NCI-H1417 (cell line): ENCODE measurements at places on chromosomes 12 and 14.

- DNase-seq = peak; percentile 44
Observed at GRCh38 chr12:27703720-27704452, 6.7 kb upstream of the MRPS35 start.

DNA sequence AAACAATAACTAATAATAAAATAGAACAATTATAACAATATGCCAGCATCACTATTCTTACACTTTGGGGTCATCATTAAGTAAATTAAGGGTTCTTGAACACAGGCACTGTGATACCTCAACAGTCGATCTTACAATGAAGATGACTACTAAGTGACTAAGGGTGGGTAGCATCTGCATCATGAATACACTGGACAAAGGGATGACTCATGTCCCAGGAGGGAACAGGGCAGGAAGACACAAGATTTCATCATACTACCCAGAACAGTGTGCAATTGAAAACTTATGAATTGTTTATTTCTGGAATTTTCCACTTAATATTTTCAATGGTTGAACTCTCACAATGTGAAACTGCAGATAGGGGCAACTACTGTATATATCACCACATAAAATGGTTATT, 19.7 kb downstream of the TSPAN19 start:
- no peak for DNase-seq

GRCh38 chr12:111590552-111590951, 8.6 kb downstream of the ATXN2 start:
- no peak for DNase-seq

- no peak for DNase-seq
Observed at GRCh38 chr14:47539031-47539461, 136.4 kb downstream of the MDGA2 start.

- peak; percentile 85 for DNase-seq
Observed at GRCh38 chr14:89249065-89249695, 167.9 kb downstream of the FOXN3 start.

DNA sequence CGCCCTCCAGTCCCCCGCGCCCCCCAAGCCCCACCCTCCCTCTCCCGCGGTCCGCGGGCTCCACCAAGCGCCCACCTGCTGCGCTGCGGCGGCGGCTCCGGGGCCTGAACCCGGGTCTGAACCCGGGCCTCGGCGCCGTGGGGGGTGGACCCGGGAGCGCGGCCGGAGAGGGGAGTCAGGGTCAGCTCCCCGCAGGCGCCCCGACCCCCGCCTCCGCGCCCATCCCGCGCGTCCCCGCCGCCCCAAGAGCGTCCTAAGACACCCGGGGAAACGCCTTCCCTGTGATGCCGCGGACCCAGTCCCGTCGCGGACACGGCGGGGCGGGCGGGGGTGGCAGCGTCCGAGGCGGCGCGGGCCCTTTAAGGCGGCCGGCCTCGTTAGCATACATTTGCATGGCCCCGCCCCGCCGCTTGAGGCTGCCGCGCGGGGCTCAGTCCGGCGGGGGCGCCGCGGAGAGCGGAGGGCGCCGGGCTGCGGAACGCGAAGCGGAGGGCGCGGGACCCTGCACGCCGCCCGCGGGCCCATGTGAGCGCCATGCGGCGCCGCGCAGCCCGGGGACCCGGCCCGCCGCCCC, at the start of gene MMP17:
MMP17 (plus strand) TSS at position 433 of the 574 bp plus-strand sequence; CDS start at position 535, 102 bp downstream.
- DNase-seq = peak; percentile 28

- no peak for DNase-seq
Observed at GRCh38 chr12:113424915-113425823, 3.0 kb downstream of the SDSL start.

DNA sequence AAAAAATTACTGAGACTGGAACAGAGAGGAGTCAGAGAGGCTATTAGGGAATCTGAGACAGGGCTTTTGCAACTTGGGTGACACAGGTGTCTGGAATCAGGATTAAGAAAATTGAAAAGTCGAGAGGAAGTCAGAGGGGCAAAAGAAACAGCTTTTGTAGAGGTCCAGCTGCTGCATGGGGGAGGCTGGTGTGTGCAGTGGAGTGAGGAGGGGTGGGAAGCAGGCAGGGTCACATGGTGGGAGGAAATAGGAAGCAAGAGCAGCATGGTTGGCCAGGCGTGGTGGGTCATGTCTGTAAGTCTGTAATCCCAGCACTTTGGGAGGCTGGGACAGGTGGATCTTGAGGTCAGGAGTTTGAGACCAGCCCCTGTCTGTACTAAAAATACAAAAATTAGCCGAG, 69.7 kb upstream of the VRK1 start:
- no peak for DNase-seq

- peak; percentile 54 for DNase-seq
Observed at GRCh38 chr12:107990325-107990724, 138.8 kb upstream of the WSCD2 start.

DNA sequence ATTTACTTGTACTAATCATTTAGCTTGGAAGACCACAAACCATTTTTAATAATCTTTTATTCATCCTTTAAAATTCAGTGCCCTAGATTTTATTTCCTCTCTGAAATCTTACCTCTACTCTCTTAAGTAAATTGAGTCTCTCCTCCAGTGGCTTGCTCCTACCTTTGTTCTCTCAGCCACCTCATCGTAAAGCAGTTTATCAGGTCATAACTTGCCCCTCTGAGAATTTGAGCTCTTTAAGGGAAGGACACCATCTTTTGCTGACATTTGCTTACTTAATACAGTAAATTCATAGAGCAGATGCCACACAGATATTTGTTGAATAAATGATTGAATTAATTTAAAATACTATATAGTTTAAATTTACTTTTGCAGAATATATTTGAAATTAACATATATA, 794.3 kb downstream of the C12orf50 start:
- DNase-seq = no peak

GRCh38 chr14:45068396-45068795, 15.5 kb upstream of the PRPF39 start:
- no peak for DNase-seq

GRCh38 chr14:94690486-94690885, 78.3 kb downstream of the SERPINA3 start:
- no peak for DNase-seq

DNA sequence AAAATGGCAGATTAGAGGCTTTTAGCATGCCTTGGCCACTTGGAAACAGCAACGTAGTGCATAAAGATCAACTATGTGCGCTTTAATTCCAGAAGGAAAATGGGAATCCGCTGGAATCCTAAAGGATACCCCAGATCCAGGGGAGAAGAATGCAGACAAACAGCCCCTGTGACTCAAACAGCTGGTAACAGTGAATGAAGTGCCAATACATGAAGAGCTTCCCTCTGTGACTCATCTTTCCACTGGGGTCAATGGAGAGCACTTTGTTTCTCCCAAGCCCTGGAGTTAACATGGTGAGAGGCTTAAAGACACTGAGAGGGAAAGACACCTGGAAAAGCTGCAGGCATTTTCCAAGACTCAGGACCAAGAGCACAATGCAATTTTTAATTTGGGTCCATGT, 263.1 kb downstream of the CEP128 start:
- no peak for DNase-seq

DNA sequence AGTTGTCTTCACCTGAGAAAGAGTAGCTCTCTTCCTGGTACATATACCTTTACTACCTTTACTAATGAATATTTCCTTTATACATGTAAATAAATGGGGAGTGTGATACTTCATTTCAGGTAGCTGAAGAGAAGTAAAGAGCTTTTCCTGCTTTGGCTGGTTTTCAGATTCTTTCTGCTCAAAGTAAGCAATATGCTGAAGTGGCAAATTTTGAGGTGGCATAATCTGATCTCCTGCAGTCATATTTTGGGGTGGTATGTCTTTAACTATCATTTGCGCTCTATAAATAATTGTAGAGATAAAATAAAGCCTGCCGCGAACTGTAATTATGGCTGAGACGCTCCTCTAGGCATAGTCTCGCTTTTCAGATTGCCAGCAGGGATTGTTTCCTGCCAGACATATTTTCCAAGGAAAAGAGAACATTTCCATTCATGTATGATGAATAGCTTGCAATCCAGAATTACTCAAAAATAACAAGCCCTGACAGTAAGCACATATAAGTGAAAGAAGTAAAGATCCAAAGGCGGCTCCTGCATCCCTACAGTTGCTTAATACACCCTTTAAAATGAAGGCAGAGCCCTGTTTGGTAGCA, 200.7 kb downstream of the C12orf50 start:
- DNase-seq = peak; percentile 60

DNA sequence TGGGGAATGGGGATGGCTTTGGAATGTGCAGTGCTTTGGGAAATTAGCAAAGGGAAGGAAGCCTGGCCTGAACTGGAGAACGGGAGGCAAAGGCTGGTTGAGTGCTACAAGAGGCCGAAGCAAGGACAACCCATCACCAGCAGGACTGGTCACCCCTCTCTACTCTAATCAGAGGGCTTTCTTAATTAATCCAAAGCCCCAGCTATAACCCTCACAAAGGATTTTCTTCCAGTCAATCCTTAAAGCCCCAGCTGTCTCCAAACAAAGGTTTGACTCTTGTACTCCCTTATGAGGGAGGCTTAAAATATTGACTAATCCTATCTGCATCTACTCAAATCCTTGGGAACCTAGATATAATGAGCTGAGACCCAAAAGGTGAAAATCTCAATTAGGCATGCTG, 256.3 kb downstream of the NTF3 start:
- no peak for DNase-seq
